Natural killer cell treated with Interleukin-12 subunit alpha and Interleukin-12 subunit beta and Interleukin-15 and Interleukin-18, amount 100 ng/mL, for 72 hours (primary cell): ENCODE measurements at places on chromosomes 5 and 9. TPM values are rescaled to one million over a fixed set of nuclear protein-coding genes. Genes with fewer than 3 reads are reported as not detected.

Gene MCTP1
- total RNA-seq, result 6.6 TPM

Gene GARIN3
- total RNA-seq, result not detected

Gene MYORG
- 1.1 TPM for total RNA-seq

Gene NFIB
- total RNA-seq, result not detected

Gene LCN9
- not detected for total RNA-seq

Gene MELK
- 25.3 TPM for total RNA-seq

Gene SLC25A2
- 2.2 TPM for total RNA-seq

Gene PRRX2
- not detected for total RNA-seq

Gene DPYSL3
- total RNA-seq, result not detected

Gene TTLL11
- total RNA-seq, result 7.7 TPM

Gene GABRA6
- not detected for total RNA-seq

Gene CAAP1
- total RNA-seq, result 15.8 TPM

Gene POU4F3
- total RNA-seq, result not detected

Gene UNC5A
- not detected for total RNA-seq

Gene ASS1
- not detected for total RNA-seq

Gene FTMT
- total RNA-seq, result not detected

Gene DBH
- not detected for total RNA-seq

Gene ARHGEF28
- 0.17 TPM for total RNA-seq

Gene NUTM2G
- not detected for total RNA-seq

Gene NEURL1B
- total RNA-seq, result 0.36 TPM

Gene PCDHGA4
- total RNA-seq, result 0.50 TPM

Gene MYMK
- not detected for total RNA-seq

Gene KDM4C
- total RNA-seq, result 66.2 TPM

Gene ROPN1L
- total RNA-seq, result 2.6 TPM

Gene LECT2
- total RNA-seq, result not detected

Gene CARTPT
- not detected for total RNA-seq

Gene XRCC4
- total RNA-seq, result 13.9 TPM

Gene DND1
- total RNA-seq, result 7.8 TPM

Gene GLDC
- total RNA-seq, result 1.4 TPM

Gene ERGIC1
- 50.8 TPM for total RNA-seq

Gene BTNL9
- total RNA-seq, result not detected

Gene NME5
- not detected for total RNA-seq

Gene SYNPO
- 9.3 TPM for total RNA-seq

Gene ARL14EPL
- not detected for total RNA-seq

Gene HACD4
- total RNA-seq, result 2.2 TPM

Gene TAS2R1
- not detected for total RNA-seq
